ENCODE measurements at places on chromosomes 4 and X.

DNA sequence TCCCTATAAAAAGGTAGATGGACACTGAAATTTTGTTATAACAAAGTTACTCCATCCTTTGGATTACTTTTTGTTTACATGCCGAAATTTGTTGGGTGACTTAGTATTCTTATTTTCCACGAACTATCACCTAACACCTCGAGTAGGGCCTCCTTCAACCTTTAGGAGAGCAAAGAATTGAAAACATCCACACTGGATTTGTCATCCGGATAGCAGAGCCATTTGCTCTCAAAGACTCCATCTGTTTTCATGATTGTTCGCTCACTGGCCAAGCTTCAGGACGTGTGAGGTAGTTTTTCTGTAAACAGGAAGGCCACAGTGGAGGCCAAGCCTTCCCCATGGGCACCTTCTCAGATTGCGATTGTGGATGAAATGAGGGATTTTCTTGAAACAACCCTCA lies at the start of gene ADAD1:
TSS of gene ADAD1 (plus strand) at position 301 of the 400 bp plus-strand sequence. CDS start 1,059 bp downstream, outside the sequence.
- no peak within 1 kb of the TSS for H3K27ac ChIP-seq
- no peaks in the 10 kb centered on the region for H3K36me3 ChIP-seq
- no peak for DNase-seq
- no peaks in the 10 kb centered on the region for H3K4me1 ChIP-seq
- H3K4me3 ChIP-seq: no peak within 1 kb of the TSS

GRCh38 chr4:1871471-1872021 lies 353 bp downstream of the NSD2 start:
- no peak overlapping the region for H3K4me3 ChIP-seq
- no peak overlapping the region for H3K27ac ChIP-seq
- DNase-seq: peak; percentile 20
- H3K36me3 ChIP-seq: peaks cover 24% of the 10 kb centered on the region
- peaks cover 22% of the 10 kb centered on the region for H3K4me1 ChIP-seq

GRCh38 chrX:40709395-40709794 lies 25.9 kb downstream of the MED14 start:
- H3K36me3 ChIP-seq: peaks cover 34% of the 10 kb centered on the region
- no peak overlapping the region for H3K27ac ChIP-seq
- peaks cover 5% of the 10 kb centered on the region for H3K4me1 ChIP-seq

DNA sequence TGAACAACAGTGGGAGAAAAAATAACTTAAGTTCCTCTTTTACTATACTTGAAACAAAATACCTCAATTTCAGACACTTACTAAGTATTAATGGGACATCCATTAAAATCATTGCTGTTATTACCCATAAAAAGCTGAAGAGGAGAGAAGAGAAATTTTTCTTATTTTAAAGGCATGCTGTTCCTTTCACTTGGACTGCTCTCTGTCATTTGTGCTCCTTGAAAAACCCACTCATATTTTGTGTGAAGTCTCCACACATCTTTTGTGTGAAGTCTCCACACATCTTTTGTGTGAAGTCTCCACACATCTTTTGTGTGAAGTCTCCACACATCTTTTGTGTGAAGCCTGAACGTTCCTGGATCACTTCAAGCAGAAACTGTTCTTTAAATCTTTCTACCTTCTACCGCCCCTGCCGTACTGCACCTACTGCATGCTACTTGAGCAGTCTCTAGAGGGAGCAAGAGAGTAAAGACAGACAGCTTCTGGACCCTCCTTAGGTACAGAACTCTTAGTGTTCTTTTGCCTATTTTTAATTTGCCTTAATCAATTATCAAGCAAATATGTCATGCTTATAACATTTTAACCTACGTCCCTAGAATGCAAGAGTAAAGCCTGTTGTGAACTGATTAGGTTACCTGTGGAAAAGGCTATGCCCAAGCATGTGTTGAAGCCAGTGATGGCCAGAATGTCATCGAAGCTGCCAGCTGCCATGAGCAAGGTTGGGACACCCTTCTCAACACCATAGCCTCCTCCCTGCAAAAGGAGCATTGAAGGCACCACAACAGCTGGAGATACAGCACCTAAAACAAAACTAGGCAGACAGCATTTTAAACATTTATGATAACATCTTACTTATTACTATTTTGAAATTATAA lies 27.1 kb upstream of the SLC9B1 start:
- H3K27ac ChIP-seq: no peak overlapping the region
- no peaks in the 10 kb centered on the region for H3K4me1 ChIP-seq
- peak; percentile 23 for DNase-seq
- no peak overlapping the region for H3K4me3 ChIP-seq
- H3K27me3 ChIP-seq: no peaks in the 10 kb centered on the region

- no peaks in the 10 kb centered on the region for H3K27me3 ChIP-seq
- no peaks in the 10 kb centered on the region for H3K4me1 ChIP-seq
- H3K36me3 ChIP-seq: no peaks in the 10 kb centered on the region
- DNase-seq: no peak
- no peak overlapping the region for H3K4me3 ChIP-seq
- H3K27ac ChIP-seq: no peak overlapping the region
Measured at GRCh38 chr4:45640281-45640680, 483.6 kb downstream of the GABRG1 start.

DNA sequence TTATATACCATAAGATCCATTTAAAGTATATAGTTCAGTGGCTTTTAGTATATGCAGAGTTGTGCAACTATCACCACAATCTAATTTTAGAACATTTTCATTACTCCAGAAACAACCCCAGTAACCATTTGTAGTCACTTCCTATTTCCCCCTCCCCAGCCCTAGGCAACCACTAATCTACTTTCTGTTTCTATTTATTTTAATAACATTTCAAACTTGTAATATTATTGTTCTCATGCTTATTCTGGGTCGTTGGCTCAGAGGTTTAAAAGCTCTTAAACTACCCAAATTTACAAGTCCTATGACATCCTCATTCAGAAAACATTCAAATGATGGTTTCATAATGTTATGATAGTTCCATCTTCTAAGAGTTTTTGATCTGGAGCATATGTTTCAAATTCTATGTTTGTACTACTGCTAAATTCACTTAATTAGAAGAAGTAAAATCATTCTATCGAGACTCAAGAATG lies 18.4 kb downstream of the XIAP start:
- H3K27ac ChIP-seq: peak overlapping the region; percentile 49
- no peak for DNase-seq
- peak overlapping the region; percentile 45 for H3K4me3 ChIP-seq
- peaks cover 19% of the 10 kb centered on the region for H3K4me1 ChIP-seq

DNA sequence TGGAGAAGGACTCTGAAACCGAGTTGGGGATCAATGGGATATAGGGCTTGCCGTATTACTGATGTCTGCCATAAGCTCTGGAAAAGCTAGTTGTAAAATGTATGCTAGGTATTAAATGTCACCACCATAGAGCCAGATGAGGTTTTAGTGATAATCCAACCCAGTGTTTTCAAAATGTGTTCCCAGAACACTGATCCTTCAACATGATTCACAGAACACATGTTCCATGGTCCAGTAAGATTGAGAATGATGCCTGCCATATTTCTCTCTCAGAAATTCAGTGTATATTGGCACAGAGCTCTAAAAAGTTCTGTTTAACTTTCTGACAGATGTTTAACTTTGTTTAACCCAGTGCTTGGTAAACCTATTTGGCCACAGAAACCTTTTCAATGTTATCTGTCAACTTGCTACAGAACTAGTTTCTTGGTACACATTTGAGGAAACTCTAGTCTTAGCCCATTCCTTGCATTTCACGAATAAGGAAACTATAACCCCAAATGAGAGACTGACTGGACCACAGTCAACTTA lies 160.2 kb downstream of the PALLD start:
- peaks cover 7% of the 10 kb centered on the region for H3K4me1 ChIP-seq
- no peak for DNase-seq

DNA sequence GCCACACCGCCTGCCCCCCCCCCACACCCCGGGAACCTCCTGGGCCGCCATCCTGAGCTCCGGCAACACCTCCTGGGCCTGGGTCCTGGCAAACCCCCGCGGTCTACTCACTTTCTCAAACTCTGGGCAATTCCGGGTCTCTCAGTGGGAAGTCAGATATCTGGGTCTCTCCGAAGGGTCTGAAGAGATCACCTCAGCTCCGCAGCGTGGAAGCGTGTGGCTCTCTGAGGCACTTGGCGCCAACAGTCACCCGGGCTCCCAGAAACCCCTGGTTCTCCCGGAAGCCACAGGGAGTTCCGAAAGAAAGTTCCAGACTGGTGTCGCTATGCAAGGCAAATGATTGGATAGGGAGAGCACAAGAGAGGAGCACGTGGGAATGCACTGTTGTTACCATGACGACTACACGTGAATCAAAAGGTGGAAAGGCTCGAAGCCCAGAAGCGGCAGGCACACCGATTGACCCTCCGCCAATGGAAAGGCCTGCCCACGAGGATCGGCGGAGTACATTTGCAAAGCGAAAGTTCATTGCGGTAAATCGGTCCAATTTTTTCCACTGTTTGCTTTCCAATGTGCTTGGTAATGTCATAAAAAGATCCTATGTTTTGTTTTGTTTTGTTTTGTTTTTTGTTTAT lies at the start of gene PNMA6E:
TSS of gene PNMA6E (minus strand) at position 218 of the 632 bp plus-strand sequence. CDS start 2,501 bp downstream, outside the sequence.
- no peaks in the 10 kb centered on the region for H3K27me3 ChIP-seq
- H3K36me3 ChIP-seq: peaks cover 6% of the 10 kb centered on the region
- H3K4me1 ChIP-seq: no peaks in the 10 kb centered on the region
- no peak within 1 kb of the TSS for H3K27ac ChIP-seq

DNA sequence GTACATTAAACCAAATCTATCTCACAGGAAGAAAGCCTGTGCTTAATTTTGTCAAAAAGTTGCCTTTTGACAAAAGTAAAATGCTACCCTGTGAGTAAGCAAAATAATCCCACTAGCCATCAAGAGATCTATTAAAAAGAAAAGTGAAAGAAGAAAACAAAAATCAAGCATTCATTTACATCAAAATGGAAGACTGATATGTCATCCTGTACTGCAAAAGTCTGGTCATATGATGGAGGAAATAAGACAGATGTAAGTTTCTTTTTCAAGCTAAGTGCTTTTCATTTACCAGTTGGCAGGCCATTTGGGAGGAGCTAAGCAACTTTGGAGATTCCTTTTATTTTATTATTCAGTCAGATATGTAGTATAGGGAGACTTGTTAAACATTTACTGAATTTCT lies 387.4 kb downstream of the SPOCK3 start:
- no peak overlapping the region for H3K27ac ChIP-seq
- no peak overlapping the region for H3K4me3 ChIP-seq
- no peak for DNase-seq
- no peaks in the 10 kb centered on the region for H3K27me3 ChIP-seq

DNA sequence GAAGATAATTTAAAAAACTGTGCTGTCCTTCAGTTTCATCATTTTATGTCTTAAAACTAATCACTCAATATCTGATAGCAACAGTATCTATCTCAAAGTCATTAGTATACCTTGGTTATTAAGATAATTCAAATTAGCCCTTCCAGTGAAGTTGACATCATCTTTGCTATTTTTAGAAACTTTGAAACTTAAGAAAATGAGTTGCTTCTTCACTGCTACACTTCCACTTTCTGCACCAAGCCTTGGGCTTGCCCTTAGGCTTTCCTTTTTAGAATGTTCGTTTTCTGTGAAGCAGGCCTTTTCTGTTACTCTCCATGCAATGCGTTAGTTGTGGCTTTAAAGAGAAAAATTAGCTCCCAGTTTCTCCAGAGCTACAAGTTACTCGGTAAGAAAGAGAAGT lies 4.4 kb upstream of the VAMP7 start:
- DNase-seq: no peak
- H3K27me3 ChIP-seq: peaks cover 10% of the 10 kb centered on the region
- peaks cover 8% of the 10 kb centered on the region for H3K36me3 ChIP-seq
- H3K4me1 ChIP-seq: peaks cover 6% of the 10 kb centered on the region
- no peak overlapping the region for H3K4me3 ChIP-seq

DNA sequence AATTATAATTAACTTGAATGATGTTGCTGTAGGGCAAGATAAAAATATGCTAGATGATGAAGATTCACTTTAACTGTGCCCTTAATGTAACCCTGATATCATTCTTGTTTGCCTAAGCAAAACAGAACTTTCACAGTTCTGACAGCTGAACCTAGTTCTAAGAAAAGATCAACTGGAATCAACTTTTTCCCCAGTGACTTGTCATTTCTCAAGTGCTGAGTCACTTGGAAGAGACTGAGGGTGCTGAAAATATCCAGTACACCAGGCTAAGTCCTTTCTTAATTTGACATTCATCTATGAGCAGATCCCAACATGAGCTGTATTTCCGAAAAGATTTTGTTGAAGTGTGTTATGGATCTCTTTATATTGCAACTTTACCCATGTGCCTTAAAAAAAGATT lies 140.4 kb downstream of the MID1IP1 start:
- no peaks in the 10 kb centered on the region for H3K36me3 ChIP-seq
- no peaks in the 10 kb centered on the region for H3K27me3 ChIP-seq
- no peaks in the 10 kb centered on the region for H3K4me1 ChIP-seq
- H3K27ac ChIP-seq: no peak overlapping the region

DNA sequence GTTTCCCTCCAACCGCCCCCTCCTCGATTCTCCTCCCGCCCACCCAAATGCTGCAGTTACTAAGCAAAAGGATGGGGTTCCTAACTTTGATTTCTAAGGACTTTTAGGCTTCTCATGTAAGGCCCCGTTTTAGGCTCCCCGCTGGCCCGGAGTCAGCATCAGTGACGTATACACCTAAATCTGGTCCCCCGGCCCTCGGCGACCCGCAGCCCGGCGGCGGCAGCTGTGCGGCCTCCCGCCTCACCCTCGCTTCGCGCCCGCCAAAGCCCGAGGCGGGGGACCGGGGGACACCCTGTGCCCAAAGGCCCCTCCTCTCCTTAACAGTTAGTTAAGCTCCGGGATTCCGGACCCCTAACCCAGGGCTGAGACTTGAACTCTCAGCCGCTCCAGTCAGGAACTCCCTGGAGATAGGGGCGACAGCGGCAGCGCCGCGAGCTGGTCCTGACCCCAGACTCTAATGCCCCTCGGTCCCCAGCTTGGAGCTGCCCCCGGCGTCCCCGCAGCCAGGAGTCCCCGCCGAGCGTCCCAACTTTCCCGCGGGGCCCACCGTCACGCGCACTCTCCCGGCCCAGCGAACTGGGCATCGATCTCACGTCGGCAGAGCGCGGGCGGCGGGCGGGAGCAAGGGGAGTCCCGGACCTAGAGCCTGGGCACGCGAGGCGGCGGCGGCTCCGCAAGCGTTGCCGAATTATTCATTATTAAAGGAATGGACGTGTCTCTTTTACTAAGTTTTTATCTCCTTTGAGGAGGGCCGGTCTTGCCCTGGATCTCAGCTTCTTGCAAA lies 1.5 kb upstream of the NR3C2 start:
- peak overlapping the region; percentile 72 for H3K27ac ChIP-seq
- peaks cover 26% of the 10 kb centered on the region for H3K36me3 ChIP-seq
- H3K4me3 ChIP-seq: peak overlapping the region; percentile 93
- peaks cover 19% of the 10 kb centered on the region for H3K27me3 ChIP-seq
- H3K4me1 ChIP-seq: peaks cover 35% of the 10 kb centered on the region

GRCh38 chrX:114582698-114583395 lies 1.0 kb upstream of the HTR2C start:
- no peaks in the 10 kb centered on the region for H3K4me1 ChIP-seq
- no peak for DNase-seq
- H3K27ac ChIP-seq: no peak overlapping the region
- H3K27me3 ChIP-seq: peaks cover 10% of the 10 kb centered on the region
- no peaks in the 10 kb centered on the region for H3K36me3 ChIP-seq

GRCh38 chr4:63090641-63091040 lies 1318.6 kb downstream of the TECRL start:
- no peaks in the 10 kb centered on the region for H3K27me3 ChIP-seq
- no peaks in the 10 kb centered on the region for H3K36me3 ChIP-seq
- no peak overlapping the region for H3K27ac ChIP-seq
- no peak for DNase-seq
- H3K4me3 ChIP-seq: no peak overlapping the region

- no peak overlapping the region for H3K27ac ChIP-seq
- no peaks in the 10 kb centered on the region for H3K36me3 ChIP-seq
- H3K4me3 ChIP-seq: no peak overlapping the region
- H3K4me1 ChIP-seq: no peaks in the 10 kb centered on the region
Measured at GRCh38 chrX:37047776-37048175, 39.6 kb downstream of the FAM47C start.

- H3K4me1 ChIP-seq: peaks cover 17% of the 10 kb centered on the region
- DNase-seq: no peak
- H3K27ac ChIP-seq: peak overlapping the region; percentile 41
Measured at GRCh38 chr4:7985891-7986441, 46.3 kb upstream of the AFAP1 start.

Data from central memory CD8-positive, alpha-beta T cell (primary cell).